Stimulated activated CD8-positive, alpha-beta memory T cell treated with anti-CD3 and anti-CD28 coated beads, Interleukin-2, amount 100 ng/mL, for 1 hour (primary cell): ENCODE measurements at places on chromosomes 11 and 22.

GRCh38 chr11:91932151-91932821 is 292.3 kb upstream of the FAT3 start:
- DNase-seq = no peak

DNA sequence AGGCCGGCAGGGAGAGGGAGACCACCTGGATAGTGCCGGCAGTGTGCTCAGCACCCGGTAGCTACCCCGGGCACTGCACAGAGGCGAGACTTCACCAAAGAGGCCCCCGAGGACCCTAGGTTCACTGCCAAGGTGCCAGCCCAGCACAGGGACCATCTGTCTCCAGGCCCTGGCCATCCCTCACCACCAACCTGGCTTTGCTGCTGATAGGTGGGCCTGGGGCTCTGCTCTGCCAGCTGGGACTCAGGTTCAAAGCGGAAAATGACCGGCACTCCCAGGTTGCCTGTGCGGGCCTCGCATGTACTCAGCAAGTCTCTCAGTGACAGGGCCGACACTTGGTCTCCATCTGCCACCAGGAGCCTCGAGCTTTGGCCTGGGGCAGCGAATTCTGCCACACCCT is 812.2 kb downstream of the BRD1 start:
- no peak for DNase-seq

DNA sequence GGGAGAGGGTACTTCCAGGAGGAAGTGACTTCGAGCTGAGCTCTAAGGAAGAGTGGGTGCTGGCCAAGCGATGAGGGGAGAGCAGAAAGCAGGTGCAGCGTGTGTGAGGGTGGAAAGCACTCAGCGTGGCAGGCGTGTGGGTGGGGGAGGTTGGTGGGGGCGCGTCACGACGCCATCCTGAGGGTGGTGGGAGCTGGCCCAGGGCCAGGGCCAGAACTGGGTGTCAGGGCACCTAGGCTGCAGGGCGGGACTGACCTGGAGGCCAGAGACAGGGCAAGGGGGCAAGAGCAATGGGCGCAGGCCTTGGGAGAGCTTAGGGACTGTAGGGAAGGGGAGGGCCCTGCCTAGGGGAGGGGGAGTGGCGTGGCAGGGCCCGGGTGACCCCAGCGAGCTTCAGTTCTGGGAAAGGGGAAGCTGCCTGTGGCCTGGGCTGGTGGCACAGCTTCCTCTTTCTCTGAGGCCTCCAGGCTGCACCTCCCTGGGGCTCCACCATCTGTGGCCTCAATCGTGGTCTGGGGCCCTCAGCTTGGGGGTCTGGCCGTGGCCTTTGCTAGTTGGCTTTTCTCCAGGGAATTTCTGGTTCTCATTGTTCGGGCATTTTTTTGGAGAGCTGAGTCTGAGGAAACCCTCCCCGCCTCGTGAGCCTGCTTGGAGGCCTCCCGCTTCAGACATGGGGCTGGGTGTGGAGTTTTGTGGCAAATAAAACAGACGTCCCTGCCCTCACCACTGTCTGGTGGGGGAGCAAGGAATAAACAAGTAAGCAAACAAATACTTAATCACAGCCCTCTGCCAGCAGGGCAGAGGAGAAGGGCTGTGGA is 8.9 kb downstream of the RELT start:
- DNase-seq = no peak

DNA sequence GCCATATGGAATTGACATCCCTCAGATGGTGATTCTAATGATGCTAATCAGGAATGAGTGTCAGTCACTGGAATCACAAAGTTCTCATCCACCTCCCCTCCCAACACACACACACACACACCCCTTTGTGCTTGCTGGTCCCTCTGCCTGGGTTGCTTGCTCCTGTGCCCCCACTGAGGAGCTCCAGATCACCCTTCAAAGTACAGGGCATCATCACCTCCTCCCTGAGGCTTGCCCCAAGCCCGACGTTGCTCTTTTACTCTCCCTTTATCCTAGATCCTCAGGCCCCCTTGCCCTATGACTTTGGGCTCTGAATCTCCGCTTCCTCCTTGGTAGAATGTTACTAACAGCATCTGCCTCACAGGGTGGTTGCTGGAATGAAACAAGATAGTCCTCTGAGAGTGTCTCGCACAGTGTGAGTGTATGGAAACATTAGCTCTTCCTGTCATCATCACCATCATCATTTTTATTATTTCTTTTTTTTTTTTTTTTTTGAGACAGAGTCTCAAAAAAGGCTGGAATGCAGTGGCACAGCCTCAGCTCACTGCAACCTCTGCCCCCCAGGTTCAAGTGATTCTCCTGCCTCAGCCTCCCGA is 3.4 kb downstream of the TOM1 start:
- no peak for DNase-seq

- no peak for DNase-seq
Measured at GRCh38 chr11:12973528-12974181, 35.5 kb upstream of the RASSF10 start.

- no peak for DNase-seq
Measured at GRCh38 chr11:12212174-12212820, 101.9 kb downstream of the MICAL2 start.

- DNase-seq = no peak
Measured at GRCh38 chr11:8717876-8718753, 35.5 kb downstream of the RPL27A start.

DNA sequence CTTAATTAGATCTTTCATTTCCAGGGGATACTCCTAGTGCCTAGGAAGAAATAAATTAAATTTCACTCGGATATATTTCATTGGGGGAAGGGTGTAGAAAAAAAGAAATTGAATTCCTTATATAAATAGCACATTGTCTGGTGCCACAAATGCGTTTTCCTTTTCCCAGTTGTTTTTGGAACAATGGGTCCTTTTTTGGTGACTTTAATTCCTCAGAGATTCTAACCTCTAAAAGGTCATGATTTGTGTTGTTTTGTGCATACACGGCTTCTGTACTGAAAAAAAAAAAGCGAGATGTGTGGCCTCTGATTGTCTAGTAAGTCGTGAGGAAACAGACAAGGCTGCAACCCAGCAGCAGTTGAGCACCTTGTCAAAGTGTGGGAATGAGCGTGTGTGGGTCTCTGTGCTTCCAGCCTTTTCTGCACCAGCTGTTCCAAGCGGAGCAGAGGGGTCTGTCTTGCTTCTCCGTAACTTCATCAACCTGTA is 64.5 kb upstream of the CRTAM start:
- DNase-seq = no peak

GRCh38 chr11:108037211-108037610 is 28.5 kb downstream of the CUL5 start:
- no peak for DNase-seq

- no peak for DNase-seq
Measured at GRCh38 chr11:102467853-102468580, 15.5 kb upstream of the TMEM123 start.
